ENCODE measurements at places on chromosomes 3 and 15. TPM values are rescaled to one million over a fixed set of nuclear protein-coding genes. Genes with fewer than 3 reads are reported as not detected.

- DNase-seq = no peak
Observed at GRCh38 chr3:41920406-41920965, 41.4 kb downstream of the ULK4 start.

The DNASE1L3 gene
- total RNA-seq = 10.0 TPM

GRCh38 chr3:46713898-46714552 lies 3.6 kb downstream of the PRSS50 start:
- DNase-seq = no peak

GRCh38 chr3:27930052-27930602 lies 208.0 kb upstream of the EOMES start:
- DNase-seq = no peak

The IMPG2 gene
- total RNA-seq = 0.11 TPM

DNA sequence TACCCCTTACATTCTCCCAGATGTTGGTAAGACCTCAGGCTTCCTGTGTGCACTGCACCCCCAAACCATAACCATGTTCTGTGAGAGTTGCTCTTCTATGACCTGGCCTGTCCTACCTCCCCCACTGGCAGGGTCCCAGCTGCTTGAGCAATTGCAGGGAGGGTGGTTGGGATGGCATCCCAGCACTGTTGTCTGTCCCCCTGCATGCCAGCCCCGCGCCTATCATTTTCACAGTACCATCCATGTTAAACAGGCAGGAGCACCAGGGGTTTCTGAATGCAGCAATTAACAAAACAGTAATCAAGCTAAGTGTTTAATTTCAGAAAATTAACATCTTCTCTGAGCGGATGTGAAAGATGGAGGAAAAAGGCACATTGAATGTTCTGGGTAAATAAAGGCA lies 345.5 kb downstream of the EPHB1 start:
- no peak for DNase-seq

GRCh38 chr3:2921903-2922302 lies 188.3 kb downstream of the IL5RA start:
- no peak for DNase-seq

DNA sequence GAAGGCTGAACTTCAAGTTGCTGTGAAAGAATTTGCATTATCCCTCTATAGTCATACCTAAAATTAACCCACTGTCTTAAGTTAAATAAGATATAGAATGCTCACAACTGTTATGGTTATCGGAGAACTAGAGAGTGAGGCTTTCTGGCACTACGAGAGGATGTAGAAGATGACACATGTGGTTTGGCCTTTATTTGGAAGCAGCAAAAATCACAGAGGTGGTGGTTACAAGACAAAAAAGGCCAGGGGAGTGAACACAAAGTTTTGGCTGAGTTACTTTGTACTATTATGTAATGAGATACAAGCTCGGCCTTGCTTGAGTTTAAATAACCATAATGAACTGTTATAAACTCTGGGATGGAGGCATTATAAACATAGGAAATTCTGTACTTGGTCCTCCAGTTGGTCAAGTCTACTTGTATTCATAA lies 78.3 kb upstream of the ICE2 start:
- no peak for DNase-seq

- DNase-seq = no peak
Observed at GRCh38 chr3:100776746-100777145, 67.5 kb downstream of the TFG start.

GRCh38 chr3:65560133-65560532 lies 478.6 kb downstream of the MAGI1 start:
- no peak for DNase-seq

The SPATA12 gene
- total RNA-seq = not detected

The UNC45A gene
- 73.5 TPM for total RNA-seq
